ENCODE measurements at places on chromosomes 2 and 18.

- no peak for DNase-seq
These were observed 1.1 kb upstream of the IMP4 start for GRCh38 chr2:130341562-130342019.

GRCh38 chr2:118223511-118223991 lies 135.3 kb downstream of the INSIG2 start:
- DNase-seq: no peak

GRCh38 chr18:12248926-12249720 lies 5.0 kb upstream of the CIDEA start:
- DNase-seq: no peak

- no peak for DNase-seq
These were observed at the start of gene FNDC4 for GRCh38 chr2:27494944-27495554. FNDC4 (minus strand) TSS chr2:27495200; CDS start chr2:27494679, 521 bp downstream.

- no peak for DNase-seq
These were observed 191.8 kb downstream of the KCNH7 start for GRCh38 chr2:162646794-162647193.

GRCh38 chr2:5353565-5353964 lies 338.6 kb upstream of the SOX11 start:
- no peak for DNase-seq

- no peak for DNase-seq
These were observed 94.4 kb downstream of the LBH start for GRCh38 chr2:30325600-30326328.

DNA sequence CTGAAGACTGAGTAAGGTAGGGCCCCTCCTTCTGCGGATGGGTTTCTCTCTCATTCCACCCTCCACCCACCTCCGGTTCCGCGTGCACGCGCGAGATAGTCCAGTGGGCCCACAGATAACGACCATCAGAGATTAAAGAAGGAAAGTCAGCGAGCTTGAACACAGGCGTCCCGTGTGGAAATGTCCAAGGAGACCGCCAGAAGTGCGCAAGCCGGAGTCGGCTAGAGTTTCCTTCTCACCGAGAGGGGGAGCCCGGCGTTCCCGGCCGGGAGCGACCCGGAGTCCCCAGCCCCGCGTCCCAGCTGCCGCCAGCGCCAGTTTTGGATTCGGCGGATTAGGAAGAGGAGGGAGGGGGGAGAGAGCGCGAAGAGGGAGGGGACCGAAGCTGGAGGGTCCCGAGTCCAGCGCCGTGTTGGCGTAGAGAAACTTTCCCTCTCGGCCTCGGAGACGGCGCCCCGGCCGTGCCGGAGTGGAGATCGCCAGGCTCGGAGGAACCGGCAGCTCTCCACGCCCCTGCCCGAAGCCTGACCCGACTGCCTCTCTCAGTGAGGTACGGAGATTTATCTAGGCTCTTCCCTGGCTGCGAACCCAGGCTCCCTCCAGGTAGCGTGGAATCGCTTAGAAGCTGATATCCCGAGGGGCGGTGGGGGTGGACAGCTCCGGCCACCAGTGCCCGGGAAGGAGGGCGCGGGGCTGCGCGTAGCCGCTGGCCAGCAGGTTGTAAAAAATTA lies at the start of gene GULP1:
Gene GULP1 (plus strand): TSS at position 258 of the 731 bp plus-strand sequence. CDS start 185,829 bp downstream, outside the sequence.
- no peak for DNase-seq

DNA sequence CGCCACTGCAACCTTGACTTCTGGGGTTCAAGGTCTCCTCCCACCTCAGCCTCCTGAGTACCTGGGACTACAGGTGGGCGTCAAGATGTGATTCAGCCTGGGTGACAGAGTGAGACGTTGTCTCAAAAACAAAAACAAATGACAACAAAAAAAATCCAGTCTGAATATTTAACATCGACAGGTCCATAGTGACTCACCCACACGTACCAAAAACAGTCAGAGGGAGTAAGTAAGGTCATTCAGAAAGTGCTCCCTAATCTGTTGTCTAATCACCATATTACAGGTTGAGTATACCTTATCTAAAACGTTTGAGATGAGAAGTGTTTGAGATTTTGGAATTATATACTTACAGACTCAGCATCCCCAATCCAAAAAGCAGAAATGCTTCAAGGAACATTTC lies 24.4 kb downstream of the SAP130 start:
- no peak for DNase-seq

DNA sequence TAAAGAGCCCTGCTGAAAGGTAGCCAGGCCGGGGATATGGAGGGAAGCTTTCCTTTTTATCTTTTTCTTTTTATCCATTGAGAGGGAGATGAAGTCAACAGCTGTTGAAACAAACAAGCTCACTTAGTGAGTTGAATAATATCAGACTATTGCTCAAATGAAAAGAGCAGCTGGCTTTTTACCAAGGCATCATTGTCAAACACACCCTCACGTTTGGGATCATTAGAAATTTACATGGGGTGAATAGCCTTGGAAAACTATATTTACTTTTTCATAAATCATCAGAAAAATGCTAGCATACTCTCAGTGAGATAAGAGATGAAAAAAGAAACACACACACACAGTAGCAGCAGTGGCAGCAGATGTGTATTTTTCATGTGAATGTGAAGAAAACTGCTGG lies 71.5 kb upstream of the HNMT start:
- no peak for DNase-seq

DNA sequence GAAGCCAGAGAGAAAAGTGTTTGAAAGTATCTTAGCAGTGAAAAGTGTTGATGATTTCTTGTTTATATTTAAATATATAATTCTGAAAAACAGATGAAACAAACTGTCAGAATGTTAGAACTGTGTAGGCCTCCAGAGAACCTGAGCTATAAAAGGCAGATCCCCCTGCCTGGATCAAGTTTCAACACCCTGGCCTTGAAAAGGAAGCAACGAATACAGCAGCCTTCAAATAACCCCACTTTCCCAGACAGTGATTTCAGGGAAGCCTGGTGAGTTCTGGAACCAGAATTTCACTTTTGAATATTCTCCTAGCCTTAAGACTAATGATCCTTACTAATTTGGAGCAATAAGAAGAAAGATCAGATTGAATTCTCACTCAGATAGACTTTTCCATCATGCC lies 13.3 kb upstream of the TRIM43 start:
- no peak for DNase-seq

DNA sequence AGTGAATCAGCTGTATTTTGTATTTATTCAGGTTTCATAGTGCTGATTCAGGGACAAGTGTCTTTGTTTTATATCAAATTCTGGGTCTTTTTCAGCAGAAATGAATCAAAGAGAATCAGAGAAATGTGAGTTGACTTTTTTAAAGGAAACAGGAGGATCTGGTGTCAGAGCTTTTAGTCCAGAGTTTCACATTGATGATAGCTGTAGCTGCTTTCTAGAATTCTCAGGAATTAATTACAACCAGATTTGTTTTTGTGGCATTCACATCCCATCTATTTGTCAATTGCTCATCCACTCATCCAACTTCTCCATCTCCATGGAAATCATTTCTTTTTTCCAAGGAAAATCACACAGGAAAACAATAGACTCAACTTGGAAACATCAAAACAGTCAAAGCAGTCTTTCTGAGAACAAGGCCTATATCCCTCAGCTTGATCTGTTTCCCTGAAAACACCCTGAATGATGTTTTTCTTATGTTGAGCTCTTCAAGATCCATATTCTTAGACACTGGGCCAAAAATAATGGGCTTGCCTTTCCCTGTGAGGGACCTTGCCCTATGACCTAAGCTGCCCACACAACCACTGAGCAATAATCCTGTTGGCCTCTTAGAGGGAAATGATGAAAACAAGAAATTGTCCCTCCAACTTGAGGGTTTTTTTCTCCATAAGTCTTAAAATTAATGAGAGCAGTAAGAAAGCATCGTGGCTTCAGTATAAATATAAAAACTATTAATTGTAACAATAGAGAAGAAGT lies 249.5 kb upstream of the FN1 start:
- DNase-seq: no peak

DNA sequence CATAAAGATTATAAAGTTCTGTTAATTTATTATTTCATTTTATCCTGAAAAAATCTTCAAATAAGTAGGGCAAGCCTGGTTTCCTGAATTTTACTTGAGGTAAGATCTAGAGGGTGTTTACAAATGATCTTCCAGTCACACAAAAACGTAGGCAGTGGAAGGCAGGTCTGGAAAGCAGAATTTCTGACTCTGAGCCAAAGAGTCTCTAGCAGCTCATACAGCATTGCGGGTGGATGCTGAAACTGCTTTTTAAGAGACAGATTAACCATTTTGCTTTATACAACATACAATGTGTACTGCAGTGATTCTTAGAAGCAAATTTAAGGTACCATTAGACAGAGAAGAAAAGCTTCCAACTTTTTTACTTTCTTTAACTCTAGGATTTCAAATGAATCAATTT lies 117.0 kb downstream of the FTCDNL1 start:
- no peak for DNase-seq

- no peak for DNase-seq
These were observed 189.1 kb upstream of the ERBB4 start for GRCh38 chr2:212727751-212728150.

DNA sequence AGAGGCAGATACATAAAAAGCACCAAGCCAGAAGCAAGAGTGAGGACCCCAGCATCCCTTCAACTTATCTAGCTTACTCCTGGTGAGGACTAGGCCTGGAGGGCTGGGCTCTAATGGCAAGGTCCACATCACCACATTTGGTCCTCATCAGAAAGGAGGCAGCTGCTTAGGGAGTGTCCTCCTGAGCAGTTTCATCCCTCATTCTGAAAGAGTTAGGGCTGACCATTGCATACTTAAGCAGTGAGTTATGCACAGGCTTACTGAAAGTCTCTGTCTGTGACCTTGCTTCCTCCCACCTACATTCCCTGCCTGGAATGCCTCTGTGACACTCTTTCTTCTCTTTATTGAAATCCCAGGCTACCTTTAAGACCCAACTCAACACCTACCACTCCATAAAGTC lies 301.8 kb upstream of the ACVR2A start:
- DNase-seq: no peak

- DNase-seq: no peak
These were observed 64.1 kb downstream of the CPS1 start for GRCh38 chr2:210620456-210620855.

DNA sequence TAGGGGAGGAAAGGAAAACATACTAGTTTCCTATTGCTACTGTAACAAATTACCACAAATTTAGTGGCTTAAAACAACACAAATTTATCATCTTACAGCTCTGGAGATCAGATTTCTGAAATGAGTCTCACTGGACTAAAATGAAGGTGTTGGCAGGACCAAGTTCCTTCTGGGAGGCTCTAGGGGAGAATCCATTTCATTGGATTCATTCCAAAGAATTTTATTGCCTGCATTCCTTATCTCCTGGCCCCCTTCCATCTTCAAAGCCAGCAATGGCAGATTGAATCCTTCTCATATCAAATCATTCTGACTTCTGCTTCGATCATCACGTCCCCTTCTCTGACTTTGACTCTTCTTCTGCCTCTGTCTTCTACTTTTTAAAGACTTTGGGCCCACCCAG lies 250.9 kb downstream of the IRS1 start:
- DNase-seq: no peak

DNA sequence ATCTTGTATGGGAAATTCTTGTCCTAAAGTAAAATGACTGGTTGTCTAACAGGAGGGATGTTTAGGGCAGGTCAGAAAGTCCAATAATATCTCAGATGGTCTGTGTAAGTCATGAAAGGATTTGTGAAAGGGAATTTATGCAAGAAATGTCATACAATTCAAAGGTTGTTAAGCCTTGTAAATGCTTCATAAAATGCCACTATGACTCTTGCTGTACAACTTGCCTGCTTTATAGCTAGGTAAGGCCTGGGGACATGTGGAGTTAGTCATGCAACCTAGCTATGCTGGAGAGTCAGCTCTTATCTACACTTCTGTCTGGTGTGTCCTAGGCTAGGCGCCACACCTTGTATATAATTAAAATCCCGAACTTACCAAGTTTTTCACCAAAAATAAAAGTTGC lies 36.9 kb upstream of the VWA3B start:
- no peak for DNase-seq

DNA sequence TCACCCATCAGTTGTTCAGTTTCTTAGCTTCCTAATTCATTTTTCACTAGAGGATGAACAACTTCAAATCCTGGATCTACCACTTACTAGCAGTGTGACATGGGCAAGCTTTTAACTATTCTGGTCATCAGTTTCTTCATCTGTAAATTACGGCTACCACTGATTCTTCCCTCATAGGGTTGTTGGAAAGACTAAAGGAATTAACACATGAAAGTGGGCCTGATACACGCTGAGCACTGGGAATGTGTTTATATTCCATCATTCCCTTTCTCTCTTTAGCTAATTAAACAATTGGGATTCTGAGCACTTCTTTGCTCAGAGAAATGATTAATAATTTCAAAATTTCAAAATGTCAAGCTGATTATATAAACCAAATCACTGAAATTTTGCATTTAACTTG lies 862.3 kb upstream of the GCFC2 start:
- DNase-seq: no peak

- DNase-seq: no peak
These were observed 293.2 kb downstream of the ALK start for GRCh38 chr2:29628108-29628745.

GRCh38 chr2:30448866-30449265 lies 1.8 kb downstream of the LCLAT1 start:
- no peak for DNase-seq

DNA sequence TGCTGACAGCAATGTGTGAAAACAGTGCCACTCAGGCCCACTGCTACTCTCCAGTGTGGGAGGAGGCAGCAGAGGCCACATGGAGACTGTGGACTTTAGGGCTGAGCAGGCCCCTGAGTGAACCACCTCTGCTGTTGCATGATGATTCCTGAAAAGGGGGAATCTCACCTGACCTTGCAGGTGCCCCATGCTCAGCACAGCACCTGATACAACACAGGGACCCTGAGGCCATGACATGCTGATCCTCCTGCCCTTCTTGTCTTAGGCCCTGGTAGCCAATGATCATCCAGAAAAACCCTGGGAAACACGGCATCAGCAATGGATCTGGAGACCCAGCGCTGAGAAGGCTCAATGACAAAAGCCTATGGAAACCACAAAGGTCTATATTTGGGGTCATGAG lies 446.8 kb upstream of the MYT1L start:
- DNase-seq: no peak

- DNase-seq: no peak
These were observed 186.7 kb upstream of the RBMS1 start for GRCh38 chr2:160680294-160680693.

- peak; percentile 10 for DNase-seq
These were observed 268.3 kb upstream of the NETO1 start for GRCh38 chr18:73136134-73136533.

DNA sequence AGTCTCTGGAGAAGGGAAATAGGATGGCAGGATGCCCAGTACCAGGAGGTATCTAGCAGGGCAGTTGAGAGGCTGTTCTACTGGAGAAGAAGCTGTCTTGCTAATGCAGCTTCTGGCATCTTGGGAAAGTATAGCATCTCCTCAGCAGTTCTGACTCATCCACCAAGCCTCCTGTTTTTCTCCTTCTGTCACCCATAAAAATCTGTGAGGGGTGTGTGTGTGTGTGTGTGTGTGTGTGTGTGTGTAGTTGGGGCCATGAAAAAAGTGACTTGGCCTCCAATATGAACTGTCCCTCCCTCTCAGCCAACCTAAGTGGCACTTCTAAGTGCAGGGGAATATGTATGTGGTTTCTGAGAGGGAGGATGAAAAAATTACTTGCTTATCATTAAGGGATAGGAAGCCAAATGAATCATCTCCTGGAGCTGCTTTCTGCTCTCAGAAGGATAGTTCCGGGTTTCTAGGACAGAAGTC lies 83.9 kb downstream of the CBLN2 start:
- no peak for DNase-seq

- DNase-seq: no peak
These were observed 882.6 kb downstream of the CPS1 start for GRCh38 chr2:211439011-211439410.

- DNase-seq: no peak
These were observed 788.7 kb upstream of the KLHL29 start for GRCh38 chr2:22596306-22596705.

Data from MV-4-11 (cell line).